Ureter (tissue), 1 donor: ENCODE measurements at places on chromosomes 1 and 21. TPM values are rescaled to one million over a fixed set of nuclear protein-coding genes. Genes with fewer than 3 reads are reported as not detected.

PPFIA4 gene
- 2.4 TPM for total RNA-seq

DNA sequence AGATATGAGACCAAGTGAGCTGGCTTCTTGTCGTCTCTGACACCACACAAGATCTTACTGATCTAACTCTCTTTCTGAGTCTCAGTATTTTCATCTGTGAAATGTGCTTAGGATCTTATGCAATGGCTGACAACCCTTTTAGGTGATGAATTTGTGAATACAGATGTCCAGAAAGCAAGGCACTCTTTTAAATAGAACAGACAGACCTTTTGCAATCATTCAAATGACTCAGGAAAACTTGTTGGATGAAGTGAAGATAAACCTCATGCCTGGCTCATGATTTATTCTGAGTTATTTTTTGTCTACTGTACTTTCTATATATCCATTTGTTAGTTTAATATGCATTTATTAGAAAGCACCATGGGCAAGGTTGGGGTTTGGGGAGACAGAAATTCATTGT, 411.3 kb downstream of the PTPRU start:
- no peak for DNase-seq

DNA sequence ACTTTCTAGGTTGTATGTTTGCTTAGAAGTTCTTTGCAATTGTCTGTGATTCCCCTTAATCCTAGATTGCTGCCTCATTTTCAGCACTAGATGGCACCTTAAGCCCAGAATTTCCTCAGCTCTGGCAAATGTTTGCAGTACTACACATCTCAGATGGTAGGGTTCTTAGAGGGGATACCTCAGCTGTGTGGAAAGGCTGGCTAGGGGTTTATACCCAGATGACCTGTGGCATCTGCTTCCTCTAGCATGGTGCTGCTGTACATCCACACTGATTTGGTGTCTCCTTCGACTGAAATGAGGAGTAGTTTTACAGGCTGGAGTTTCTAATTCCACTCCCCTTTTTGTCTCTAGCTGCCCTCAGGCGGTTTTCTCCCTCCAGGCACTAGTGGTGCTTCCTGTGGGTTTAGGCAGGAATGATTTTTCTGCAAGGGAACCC, 23.5 kb downstream of the ASB17 start:
- DNase-seq: no peak

GRCh38 chr21:29499734-29500343, 201.1 kb downstream of the BACH1 start:
- no peak for DNase-seq

DNA sequence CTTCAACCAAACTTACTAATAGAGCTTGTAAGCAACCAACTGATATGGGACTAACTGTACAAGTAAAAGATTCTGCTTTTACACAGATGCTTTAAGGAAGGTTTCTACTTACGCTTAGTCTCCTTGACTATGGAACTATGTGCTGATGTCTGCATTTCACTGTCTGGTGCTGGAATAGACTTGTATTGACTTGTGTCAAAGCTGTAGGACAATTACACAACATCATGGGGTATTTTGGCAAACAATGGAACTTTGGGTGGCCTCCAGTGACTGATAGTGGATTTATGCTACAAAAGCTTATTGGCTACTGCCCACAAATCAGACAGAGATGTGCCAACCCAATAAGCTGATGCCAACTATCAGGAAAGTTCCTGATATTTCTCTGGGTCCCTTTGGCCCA, 10.6 kb downstream of the CBR1 start:
- DNase-seq: no peak

GRCh38 chr1:44101328-44101727, 17.3 kb upstream of the KLF17 start:
- DNase-seq: no peak
